ENCODE measurements at places on chromosomes 1 and 21.

- DNase-seq, result no peak
These were observed 375.3 kb downstream of the DUSP10 start for GRCh38 chr1:221366495-221367110.

GRCh38 chr1:167198518-167199133 lies 22.1 kb upstream of the POU2F1 start:
- no peak for DNase-seq

GRCh38 chr1:150572918-150573647 lies 6.3 kb downstream of the MCL1 start:
- no peak for DNase-seq

- no peak for DNase-seq
These were observed 27.1 kb downstream of the MTF2 start for GRCh38 chr1:93106226-93106625.

- DNase-seq, result no peak
These were observed 111.3 kb upstream of the SLC44A3 start for GRCh38 chr1:94708811-94709210.

DNA sequence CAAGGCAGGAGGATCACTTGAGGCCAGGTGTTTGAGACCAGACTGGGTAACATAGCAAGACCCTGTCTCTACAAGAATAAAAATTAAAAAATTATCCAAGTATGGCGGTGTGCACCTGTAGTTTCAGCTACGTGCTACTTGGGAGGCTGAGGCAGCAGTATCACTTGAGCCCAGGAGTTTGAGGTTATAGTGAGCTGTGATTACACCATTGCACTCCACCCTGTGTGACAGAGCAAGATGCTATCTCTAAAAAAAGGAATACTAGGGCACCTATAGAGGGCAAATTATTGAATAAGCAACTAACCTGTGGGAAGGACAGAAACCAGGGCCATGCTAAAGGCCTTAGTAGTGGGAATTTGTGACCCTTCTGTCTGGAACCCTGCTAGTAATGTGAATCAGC lies 86.1 kb downstream of the TENT5C start:
- DNase-seq, result no peak

DNA sequence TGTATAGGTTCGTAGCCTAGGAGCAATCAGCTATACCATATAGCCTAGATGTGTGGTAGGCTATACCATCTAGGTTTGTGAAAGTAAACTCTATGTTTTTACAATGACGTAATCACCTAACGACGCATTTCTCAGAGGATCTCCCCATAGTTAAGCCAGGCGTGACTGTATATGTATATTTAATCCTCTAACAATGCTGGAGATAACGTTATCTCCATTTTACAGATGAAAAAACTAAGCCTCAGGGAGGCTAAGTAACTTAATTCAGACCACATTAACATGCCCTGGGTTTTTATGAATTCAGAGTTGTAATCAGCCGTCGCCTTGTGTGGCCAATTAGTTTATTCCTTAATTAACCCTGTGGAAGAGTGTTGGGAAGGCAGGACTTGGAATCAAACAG lies 107.7 kb upstream of the PLXNA2 start:
- no peak for DNase-seq

DNA sequence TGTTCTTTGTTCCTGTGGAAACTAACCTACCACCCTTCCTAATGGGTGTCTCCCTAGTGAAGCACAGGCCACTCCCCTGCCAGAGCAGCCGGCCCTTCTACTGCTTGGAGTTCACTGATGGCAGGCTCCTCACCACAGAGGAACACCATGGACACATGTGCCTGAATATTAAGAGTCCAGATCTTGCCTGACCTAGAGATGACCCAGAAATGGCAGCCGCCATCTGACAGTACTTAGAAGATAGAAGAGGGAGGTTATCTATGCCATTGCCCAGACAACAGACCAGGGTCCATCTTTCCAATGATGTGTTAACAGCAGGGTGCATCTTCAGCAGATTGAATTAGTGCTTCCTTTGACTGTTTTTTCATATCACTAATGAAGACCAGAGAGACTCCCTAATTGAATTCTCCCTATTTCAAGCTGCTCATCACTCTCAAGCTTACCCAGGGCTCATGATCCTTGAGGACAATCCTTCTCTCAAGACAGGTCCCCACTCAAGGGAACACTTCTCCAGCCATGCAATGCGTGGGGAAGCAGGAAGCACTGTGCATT lies 59.8 kb downstream of the PLEKHA6 start:
- no peak for DNase-seq

GRCh38 chr1:9439074-9439761 lies 100.0 kb upstream of the SLC25A33 start:
- DNase-seq, result no peak

GRCh38 chr21:27804515-27804914 lies 837.6 kb upstream of the ADAMTS5 start:
- DNase-seq, result no peak

DNA sequence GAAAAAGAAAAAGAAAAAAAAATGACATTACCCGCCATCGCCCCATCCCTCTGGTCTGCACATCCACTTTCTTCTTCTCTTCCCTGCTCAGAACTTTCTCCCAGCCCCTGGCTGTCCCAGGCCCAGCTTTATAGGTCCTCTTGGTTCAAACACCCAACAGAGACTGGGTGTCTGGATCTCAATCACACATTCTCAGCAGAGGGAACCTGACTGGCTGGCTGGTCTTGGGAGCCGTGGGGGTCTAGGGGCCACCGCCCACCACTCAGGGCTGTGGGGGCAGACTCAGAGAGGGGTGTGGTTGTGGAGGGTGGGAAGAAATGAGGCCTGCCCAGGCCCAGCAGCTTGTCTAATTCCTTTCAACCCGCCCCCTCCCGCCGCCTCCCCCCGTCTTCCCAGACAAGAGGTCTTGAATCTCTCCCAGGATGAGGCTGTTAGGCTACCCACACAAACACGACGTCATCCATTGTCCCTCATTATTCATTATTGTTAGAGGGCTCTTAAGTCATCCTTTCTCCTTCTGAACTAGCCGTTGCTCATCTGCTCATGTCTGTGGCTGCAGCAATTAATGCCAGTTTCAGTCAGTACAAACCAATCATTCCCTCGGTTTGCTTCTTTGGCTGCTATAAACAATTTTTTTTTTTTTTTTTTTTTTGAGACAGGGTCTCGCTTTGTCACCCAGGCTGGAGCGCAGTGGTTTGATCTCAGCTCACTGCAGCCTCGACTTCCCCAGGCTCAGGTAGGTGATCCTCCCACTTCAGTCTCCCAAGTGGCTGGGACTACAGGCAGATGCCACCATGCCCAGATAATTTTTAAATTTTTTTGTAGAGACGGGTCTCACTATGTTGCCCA lies 40.6 kb upstream of the CLIC4 start:
- no peak for DNase-seq

DNA sequence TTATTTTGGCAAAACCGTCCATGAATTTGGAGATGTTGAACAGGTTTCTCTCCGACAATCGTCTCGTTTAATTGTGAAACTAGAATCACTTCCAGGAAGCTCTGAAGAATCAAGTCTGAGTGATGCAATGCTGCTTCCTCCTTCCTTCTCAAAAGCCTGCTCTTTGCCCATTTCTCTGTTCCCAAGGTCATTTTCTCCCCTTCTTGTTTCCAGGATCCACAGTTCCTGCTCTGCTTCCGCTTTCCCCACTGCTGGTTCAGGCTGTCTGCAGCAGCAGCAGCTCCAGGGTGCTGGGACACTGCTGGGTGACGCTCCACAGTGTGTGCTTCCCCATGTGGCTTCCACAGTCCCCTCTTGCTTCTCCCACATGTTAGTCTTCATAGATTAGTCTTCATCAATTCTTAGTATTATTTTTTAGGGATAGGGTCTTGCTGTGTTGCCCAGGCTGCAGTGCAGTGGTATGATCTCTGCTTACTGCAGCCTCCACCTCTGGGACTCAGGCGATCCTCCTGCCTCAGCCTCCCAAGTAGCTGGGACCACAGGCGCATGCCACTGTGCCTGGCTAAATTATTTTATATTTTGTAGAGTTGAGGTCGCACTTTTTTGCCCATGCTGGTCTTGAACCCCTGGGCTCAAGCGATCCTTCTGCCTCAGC lies 156.2 kb downstream of the DYRK1A start:
- DNase-seq, result no peak

- no peak for DNase-seq
These were observed 744.1 kb upstream of the CHRM3 start for GRCh38 chr1:238642231-238642630.

- no peak for DNase-seq
These were observed 31.5 kb downstream of the TRAPPC10 start for GRCh38 chr21:44043613-44044012.

DNA sequence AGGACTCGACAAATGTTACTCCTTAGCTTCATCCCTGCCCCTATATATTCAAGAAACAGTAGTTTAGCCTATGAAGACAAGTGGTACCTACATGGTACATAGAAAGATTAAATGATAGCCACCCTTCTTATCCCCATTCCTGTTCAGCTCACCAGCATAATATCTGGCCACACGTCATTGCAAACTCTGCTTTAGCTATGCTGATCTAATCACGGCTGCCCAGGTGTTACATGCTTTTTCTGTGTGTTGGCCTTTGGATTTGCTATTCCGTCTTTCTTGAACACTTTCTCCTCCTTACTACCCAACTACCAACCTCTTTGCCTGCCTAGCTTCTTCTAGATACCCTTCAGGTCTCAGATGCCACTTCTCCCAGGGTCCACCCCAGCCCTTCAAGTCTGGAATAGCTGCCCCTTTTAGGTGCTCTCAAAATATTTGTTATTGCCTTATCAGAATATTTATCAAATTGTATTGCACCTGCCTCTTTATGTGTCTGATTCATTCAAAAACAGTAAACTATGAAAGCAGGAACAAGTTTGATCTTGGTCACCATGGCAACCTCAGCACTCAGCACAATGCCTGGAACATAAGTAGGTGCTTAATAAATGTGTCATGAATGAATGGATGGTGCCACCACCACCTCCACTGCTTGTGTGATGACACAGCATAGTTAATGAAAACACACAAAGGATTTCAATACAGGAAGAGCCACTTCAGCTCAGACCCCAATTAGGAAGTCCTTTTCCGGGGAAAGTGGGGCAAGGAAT lies 11.4 kb upstream of the DNASE2B start:
- DNase-seq, result no peak

DNA sequence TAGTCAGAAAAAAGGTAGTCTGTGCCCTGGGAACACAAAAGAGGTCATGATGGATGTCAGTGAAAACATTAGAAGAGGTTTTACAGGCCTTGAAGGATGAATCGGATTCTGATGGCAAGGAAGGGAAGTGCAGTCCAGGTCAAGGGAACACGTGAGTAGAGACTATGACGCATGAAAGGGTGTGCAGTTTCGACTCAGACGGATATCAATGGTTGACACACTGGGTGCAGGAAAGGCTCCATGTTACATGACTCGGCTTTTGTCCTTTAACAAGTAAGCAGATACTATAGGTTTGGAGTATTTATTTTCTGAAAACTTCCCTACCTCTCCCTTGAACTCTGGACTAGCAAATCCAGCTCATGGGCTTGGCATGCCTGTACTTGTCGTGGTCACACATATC lies 55.3 kb downstream of the SEC16B start:
- DNase-seq, result no peak

DNA sequence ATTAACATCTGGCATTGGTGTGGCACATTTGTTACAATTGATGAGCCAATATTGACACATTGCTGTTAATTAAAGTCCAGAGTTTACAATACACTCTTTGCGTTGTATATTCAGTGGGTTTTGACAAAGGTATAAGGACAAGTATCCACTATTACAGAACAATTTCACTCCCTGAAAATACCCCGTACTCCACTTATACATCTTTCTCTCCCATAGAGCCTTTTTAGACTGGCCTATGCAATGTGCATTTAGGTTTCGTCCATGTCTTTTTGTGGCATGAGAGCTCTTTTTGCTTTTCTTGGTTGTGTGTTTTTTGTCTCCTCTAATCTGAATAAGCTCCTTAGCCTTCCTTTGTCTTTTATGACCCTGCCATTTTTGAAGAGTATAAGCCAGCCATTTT lies 40.6 kb upstream of the TSNAX start:
- no peak for DNase-seq

GRCh38 chr21:15748586-15748985 lies 18.8 kb downstream of the USP25 start:
- no peak for DNase-seq

DNA sequence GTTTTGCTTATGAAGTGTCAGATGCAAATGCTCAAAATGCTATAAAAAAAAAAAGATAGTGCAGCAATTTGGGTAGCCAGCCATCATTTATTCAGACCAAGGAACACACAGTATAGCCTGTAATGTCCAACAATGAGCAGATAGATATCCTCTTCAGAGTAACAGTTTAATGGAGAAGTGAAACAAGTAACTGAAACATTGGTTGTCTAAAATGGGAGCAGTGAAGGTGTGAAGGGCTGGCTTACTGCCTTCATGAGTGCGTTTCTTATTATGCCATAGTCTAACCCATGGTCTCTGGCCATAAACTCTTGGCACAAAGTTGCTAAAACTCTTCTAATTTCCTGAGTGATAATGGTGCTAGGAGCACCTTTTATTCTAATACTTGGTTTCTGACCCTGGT lies 11.4 kb downstream of the RGS5 start:
- DNase-seq, result no peak

- peak; percentile 27 for DNase-seq
These were observed 8.0 kb upstream of the NAV1 start for GRCh38 chr1:201530741-201531531.

DNA sequence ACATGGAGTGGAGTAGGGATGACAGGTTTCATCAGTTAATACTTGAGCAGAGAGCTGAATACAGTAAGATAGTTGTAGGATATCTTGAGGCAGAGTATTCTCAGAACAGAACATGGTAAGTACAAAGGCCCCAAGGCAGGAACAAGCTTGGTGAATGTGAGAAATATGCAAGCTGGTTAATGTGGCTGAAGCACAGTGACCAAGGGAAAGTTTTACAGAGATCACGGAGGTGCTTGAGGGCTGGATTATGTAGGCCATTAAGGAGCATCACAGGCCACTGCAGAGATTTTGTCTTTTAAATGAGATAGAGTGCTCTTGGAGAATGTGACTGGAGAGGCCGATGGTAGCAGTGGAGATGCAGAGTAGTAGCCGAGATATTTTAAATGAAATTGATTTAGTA lies 54.0 kb upstream of the BOLA1 start:
- no peak for DNase-seq

GRCh38 chr1:165942927-165943597 lies 115.6 kb downstream of the UCK2 start:
- DNase-seq, result no peak
